Caudate nucleus (tissue), 63 donors: ENCODE measurements at places on chromosomes 16 and 17.
A peak's percentile ranks its signal among the peaks of the same experiment; 100 is the strongest.

GRCh38 chr17:62717889-62718288 lies 90.2 kb downstream of the MARCHF10 start:
- no peak for DNase-seq

- no peak for DNase-seq
These were observed 138.5 kb downstream of the PITPNC1 start for GRCh38 chr17:67515490-67516083.

DNA sequence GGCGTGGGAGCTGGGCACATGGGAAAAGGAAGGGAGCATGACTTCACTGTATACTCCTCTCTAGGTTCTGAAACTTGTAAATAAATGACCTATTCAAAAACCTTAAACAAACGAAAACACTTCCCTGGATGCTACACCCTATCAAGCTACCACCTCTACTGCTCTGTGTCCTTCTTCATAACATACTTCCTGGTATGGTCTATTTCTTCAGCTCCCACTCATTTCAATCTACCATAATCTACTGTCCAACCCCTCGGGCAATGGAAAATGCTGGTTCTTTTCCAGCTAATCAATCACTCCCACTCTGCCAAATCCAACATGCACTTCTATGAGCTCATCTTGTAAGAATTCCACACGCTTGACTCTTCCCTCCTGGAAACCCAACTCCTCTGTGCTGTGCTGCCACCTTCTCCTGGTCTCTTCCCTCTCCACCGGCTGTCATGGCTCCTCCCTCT lies 42.4 kb downstream of the AMFR start:
- no peak for DNase-seq

DNA sequence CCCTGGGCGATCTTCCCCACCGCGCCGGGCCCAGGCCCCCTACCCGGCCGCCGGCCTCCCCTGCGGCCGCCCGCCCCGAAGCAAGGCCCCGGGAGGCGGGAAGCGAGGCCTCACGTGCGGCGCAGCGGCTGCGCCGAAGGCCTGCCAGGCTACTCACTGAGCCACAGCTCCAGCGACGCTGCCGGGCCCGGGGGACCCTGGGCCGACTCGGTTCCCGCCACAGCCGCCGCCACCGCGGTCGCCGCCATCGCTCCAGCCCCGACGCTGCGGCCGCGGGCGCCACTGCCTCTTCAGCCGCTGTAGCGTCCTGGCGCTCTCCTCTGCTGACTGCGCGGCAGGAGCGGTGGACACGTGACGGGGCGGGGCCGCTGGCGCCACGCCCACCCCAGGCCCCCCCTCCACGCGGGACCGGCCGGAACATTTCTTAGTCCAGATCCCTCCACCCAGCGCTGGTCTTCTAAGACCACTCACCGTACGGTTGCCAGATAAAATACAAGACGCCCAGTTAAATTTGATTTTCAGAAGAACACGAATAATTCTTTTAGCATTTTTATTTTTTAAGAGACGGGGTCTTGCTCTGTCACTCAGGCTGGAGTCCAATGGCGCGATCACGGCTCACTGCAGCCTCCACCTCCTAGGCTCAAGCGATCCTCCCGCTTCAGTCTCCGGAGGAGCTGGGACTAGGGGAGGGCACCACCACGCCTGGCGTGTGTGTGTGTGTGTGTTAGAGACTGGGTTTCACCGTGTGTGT lies at the start of gene GGA2:
GGA2 (minus strand) TSS at position 331 of the 751 bp plus-strand sequence; CDS start at position 248, 83 bp downstream.
- DNase-seq, result peak; percentile 68

- no peak for DNase-seq
These were observed 41.3 kb upstream of the SIAH1 start for GRCh38 chr16:48426244-48427141.

DNA sequence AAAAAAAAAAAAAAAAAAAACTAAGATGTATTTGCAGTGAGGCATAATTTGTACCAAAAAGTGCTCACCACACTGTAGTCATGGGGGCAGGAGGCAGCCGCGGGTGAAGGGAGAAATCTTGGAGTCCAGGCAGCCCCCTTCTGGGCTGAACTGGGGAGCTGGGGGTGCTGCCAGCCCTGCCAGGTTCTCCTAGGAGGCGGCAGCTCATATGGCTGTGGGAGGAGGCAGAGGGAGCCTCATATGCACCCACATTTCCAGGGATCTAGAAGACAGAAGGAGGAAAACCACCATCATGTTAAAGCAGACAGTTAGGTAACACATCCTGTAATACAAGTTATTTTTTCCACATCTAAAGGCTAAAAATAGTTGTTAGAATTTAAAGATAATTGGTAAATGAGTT lies 16.3 kb downstream of the MAPT start:
- DNase-seq, result no peak

- DNase-seq, result no peak
These were observed 7.8 kb downstream of the CDRT15 start for GRCh38 chr17:14228903-14229302.

- peak; percentile 17 for DNase-seq
These were observed 1.3 kb upstream of the NXPH3 start for GRCh38 chr17:49574323-49574781.

DNA sequence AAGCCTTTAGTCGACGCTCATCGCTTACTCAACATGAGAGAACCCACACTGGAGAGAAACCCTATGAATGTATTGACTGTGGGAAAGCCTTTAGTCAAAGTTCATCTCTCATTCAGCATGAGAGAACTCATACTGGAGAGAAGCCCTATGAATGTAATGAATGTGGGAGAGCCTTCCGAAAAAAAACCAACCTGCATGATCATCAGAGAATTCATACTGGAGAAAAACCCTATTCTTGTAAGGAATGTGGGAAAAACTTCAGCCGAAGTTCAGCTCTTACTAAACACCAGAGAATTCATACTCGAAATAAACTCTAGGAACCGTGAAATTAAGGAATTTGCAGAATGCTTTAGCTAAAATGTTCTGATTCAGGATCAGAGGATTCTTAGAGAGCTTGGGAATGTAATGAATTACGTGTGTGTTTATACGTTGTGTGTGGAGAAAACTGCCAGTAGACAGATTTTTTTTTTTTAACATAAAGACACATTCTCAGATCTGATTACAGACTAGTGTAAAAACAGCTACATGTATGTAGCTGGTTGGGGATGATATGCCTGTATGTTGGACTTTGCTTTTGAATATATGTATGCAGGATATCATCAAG lies 25.4 kb downstream of the ZFP90 start:
- no peak for DNase-seq

DNA sequence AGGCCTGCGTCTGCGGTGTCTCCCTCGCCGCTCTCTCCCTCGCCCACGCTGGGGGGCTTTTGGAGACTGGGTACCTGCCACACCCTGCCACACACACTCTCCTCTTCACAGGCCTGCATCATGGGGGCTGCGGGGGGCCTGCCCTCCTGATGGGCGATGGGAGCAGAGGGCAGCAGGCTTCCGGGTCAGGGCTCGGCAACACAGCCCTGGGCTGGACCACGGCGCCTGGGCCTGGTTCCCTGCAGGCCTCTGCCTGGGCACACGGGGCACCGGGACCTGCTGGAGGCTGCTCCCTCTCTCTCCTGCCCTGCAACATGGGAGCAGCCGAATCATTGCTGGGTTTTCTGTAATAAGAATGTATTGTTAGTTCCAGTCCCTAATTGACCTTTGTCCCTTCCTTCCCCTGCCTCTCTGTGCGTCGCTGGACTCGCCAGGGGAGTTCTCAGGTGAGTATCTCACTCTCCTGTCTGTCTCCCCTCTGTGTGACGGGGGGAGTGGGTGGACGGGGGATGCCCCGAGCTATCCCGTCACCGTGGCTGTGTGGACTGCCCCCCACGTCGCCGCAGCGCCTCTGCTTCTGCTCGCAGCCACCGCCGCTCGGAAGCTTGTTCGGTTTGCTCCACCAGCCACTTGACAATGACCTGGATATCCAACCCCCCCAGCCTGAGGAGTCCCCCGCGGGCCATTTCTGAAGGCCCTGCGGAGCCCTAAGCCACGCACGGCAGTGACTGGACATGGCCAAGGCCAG lies 13.5 kb downstream of the NME3 start:
- DNase-seq, result no peak

GRCh38 chr16:4285167-4285566 lies 12.3 kb upstream of the TFAP4 start:
- DNase-seq, result no peak

DNA sequence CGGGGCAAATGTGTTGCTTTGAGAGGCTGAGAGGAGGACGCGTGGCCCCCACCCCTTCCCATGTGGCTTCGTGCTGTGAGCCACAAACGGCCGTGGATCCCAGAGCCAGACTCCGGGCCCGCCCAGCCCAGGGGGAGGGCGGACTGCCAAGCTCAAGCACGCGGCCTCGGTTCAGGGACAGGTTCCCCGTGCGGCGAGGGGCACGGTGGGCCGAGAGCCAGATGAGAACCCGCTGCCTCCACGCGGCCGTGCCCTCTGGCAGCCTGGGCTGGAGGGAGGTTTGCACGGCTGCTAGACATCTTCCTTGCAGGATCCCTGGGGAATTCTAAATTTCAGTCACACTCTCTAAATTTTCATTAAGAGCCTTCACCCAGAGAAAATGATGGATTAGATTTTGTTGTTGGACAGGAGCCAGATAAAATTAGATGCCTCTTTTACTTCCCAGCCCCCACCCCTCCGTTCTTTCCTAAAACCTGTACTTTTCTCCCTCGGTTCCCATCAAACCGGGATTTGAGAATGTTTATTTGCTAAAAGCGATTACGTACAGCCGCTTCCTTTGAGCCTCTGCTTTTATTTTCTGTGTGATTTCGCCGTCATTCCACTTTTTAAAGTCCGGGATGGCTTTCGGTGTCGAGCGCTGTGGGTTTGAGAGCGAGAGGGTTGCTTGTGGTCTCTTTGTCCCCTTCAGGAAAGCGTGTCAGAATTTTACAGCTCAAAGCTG lies 25.0 kb upstream of the GNG13 start:
- peak; percentile 75 for DNase-seq

DNA sequence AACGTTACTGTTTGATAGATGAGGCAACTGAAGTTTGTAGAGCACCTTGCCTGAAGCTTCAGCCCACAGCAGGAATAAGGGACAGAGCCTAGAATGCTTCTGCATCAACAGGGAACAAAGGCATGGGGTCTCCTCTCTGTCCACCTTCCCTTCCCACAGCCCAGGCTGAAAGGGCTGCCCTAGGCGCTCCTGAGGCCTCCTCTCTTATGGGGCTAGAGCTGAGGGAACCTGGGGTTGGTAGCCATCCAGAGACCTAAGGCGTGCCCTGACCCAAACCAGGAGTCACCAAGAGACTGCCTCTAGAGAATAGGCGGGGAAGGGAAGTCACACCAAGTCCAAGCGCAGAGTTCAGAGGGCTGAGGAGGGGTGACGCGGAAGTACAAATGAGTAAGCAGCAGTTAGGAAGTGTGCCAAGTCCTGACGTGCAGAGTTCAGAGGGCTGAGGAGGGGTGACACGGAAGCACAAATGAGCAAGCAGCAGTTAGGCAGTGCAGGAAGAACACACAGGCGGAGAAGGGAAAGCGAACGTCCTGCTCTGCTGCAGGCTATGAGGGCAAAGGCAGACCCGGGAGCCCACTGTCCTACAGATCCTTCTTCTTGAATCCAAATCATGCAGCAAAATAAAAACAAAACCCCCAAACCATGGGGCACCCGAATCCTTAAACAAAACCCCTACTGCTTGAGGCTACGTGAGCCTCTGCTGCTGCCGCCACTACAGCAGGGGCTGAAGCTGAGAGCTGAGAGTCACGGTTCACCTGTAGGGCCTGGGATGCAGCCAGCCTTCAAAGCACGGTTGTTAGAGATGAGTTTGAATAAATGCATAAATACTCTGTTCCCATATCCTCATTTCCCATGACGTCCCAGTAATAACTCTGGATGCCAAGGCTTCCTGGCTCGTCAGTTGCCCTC lies 2.7 kb upstream of the SPG7 start:
- no peak for DNase-seq

GRCh38 chr17:68539548-68540467 lies 27.6 kb downstream of the PRKAR1A start:
- no peak for DNase-seq

DNA sequence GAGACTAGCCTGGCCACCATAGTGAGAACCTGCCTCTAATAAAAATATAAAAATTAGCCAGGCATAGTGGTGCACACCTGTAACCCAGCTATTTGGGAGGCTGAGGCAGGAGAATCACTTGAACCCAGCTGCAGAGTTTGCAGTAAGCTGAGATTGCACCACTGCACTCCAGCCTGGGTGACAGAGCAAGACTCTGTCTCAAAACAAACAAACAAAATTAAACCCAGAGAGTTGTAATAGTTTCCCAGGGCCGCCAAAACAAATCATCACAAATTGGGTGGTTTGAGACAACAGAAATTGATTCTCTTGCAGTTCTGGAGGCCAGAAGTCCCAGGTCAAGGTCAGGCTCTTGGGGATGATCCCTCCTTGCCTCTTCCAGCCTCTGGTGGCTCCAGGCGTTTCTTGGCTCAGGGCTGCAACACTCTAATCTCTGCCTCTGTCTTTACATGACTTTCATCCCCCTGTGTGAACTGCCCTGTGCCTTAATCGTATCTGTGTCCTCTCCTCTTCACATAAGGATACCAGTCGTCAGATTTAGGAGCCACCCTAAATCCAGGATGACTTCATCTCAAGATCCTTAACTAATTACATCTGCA lies 100.3 kb upstream of the NOL11 start:
- DNase-seq, result no peak

DNA sequence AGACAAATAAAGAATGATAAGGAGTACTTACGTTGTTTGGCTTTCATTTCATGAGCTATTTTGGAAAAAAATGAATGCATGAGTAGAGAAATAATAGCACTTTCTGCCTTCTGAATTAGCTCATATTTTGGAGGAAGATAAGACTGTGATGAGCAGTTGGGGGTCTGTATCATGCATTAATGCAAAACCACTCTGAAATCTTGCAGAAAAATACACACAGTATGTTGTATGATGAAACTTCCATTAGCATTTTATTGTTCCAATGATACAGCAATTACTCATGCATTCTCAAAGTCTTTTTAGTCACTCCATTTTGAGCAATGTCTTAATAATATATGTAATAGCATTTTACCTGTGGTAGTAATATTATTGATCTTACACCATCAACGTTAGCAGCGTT lies 571.0 kb downstream of the CDH8 start:
- DNase-seq, result no peak

DNA sequence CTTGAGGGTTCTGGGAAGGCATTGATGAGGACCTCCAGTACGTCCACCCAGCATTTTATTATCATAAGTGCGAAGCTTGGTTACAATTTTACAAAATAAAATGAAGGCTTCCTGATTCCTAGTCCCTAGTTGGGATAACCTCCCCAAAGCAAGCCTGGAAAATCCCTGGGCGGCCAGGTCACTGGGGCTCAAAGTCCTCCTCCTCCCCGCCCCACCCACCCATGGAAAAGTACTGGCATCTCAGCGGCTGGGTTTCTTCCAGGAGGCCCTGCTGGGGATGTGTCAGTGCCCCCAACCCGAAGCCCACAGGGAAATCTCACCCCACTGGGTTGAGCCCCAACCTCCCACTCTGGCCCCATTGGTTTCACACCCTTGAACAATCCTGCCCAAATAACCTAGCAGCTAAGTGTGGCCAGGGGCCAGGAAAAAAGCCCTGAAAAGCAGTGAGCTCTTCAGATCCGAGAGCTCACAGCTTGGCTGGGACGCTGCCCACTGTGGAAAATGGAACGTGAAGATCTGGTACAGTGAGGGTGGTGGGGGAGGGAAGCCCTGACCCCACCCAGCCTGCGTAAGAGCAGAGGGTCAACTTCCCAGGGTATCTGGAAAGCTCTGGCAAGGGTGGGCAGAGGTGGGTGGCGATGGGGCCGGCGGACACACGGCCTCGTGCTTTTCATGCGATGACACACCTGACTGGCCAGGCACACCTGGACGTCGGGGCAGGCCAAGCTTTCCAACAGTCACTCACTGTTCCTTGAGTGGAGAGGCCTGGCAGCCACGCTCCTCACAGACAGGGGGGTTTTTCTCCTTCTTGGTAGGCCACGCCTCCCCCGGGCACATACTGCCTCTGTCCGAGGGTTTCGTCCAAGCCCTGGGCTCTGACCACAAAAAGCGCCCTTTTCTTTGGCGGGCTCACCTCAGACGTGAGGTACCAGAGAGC lies 324.5 kb downstream of the SOX9 start:
- DNase-seq, result no peak
